Hepatocyte (in vitro differentiated cells): ENCODE measurements at places on chromosomes 3 and 15. TPM values are rescaled to one million over a fixed set of nuclear protein-coding genes. Genes with fewer than 3 reads are reported as not detected.

- DNase-seq: peak; percentile 73
These were observed 27.2 kb upstream of the VPS33B start for GRCh38 chr15:91049378-91050127.

GRCh38 chr3:40024526-40024925 lies 215.1 kb downstream of the MYRIP start:
- DNase-seq: no peak

GRCh38 chr15:93249623-93250022 lies 160.6 kb upstream of the RGMA start:
- no peak for DNase-seq

GRCh38 chr15:100968050-100968966 lies 49.2 kb downstream of the LRRK1 start:
- no peak for DNase-seq

PIERCE2 gene
- polyA plus RNA-seq: 1.2 and 1.5 TPM in 2 replicates

DNA sequence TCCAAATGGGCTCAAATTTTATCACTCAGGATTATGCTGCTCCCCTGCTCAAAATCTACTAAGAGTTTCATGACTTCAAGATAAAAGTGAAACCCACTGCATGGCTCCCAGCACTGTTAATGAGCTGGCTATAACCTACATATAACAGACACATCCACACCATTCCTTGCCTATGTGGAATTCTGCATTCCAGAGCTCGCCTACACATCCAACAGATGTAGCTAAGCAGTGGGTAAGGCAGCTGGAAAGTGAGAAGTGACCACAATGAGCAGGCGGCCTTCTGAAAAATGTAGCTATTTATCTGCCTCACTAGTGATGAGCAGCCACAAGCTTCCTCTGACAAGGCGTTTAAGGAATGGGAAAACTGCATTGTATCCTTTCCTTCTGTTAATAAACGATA lies 92.0 kb upstream of the TRIM42 start:
- no peak for DNase-seq

GOLGA6D gene
- not detected in 2 replicates for polyA plus RNA-seq

B4GALT4 gene
- polyA plus RNA-seq: 54.0 and 67.3 TPM in 2 replicates

DNA sequence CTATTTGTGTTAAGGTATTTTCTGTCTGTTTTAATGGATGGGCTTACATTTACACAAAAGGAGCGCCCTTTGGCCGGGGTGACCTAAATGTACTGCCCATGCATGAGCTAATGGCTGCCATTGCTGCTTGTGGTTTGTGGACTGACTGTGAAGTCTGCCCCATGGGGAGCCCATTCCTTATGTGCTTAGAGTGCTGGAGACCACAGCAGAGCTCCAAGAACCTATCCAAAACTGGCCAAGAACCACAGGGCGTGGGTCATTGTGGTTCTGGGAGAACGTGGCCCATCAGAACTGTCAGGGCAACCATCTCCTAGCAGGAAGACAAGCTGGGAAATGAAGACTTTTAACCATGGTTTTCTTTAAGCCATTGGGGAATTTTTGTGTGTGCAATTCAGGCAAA lies 105.3 kb downstream of the CHDH start:
- DNase-seq: no peak

- DNase-seq: no peak
These were observed 262.6 kb downstream of the TBL1XR1 start for GRCh38 chr3:176934698-176935097.

GRCh38 chr15:22806664-22807063 lies 20.2 kb downstream of the NIPA1 start:
- no peak for DNase-seq

- DNase-seq: peak; percentile 50
These were observed 16.5 kb upstream of the CYP11A1 start for GRCh38 chr15:74383695-74384565.

DNA sequence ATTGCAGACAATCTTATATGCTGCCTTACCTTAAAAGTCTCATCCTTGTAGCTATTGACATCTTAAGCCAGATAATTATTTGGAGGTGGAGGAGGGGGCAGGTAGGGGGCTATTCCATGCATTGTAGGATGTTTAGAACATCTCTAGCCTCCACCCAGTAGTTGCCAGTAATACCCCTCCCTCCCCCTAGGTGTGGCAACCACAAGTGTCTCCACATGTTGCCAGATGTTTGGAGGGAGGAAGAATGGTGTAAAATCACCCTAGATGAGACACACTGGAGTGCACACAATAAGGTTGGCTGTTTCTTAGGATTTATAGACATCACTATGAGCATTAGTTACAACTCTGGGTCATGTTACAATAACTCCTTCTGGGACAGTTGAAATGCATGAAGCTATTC lies 27.4 kb downstream of the GORASP1 start:
- no peak for DNase-seq

- DNase-seq: no peak
These were observed 56.1 kb upstream of the CMSS1 start for GRCh38 chr3:99761415-99762165.

FBXW12 gene
- 0.18 TPM in 1 of 2 replicates, not detected in the other for polyA plus RNA-seq

- DNase-seq: no peak
These were observed 517.1 kb upstream of the CCDC54 start for GRCh38 chr3:106860182-106860581.
